Activated naive CD8-positive, alpha-beta T cell treated with anti-CD3 and anti-CD28 coated beads for 36 hours (primary cell): ENCODE measurements at places on chromosomes 3 and 15. TPM values are rescaled to one million over a fixed set of nuclear protein-coding genes. Genes with fewer than 3 reads are reported as not detected.

PYDC2 gene
- not detected for total RNA-seq

SLC38A3 gene
- total RNA-seq: not detected

DNA sequence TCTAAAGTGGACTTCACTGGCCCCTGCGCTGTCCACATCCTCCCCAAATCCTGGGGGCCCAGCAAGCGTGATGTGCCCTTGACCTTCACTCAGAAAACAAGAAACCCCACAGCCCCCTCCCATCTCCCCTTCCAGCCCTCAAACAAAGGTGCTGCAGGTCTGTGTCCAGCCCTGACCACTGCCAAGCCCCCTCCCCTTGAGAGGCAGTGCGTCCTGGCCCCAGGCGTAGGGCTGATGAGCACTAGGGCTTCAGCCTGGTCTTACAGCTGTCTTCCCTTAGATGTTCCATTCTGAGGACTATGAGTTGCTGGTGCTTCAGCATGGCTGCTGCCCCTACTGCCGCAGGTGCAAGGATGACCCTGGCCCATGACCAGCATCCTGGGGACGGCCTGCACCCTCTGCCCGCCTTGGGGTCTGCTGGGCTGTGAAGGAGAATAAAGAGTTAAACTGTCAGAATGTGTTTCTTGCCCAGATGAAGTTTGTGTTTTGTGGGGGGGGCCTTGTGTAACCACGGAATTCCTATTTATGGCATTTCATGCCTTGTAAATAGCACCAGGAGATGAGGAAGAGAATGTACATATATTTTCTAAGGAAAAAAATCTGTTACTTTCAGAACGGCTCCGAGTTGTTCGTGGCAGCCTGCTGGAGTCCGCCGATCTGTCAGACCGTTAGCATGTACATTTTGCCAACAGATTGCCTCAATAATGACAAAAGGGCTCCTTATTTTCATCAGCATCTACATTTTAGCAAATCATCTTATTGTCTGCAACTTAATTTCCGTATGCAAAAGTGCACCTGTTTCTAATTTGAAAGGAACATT, 8.3 kb upstream of the RHO start:
- H3K36me3 ChIP-seq: peaks cover 5% of the 10 kb centered on the region
- H3K27me3 ChIP-seq: no peaks in the 10 kb centered on the region
- no peak for DNase-seq
- no peak overlapping the region for H3K27ac ChIP-seq

HACD3 gene
- 43.7 TPM for total RNA-seq

GRCh38 chr3:187293516-187294430, 2.2 kb upstream of the MASP1 start:
- no peak overlapping the region for H3K4me3 ChIP-seq
- H3K27ac ChIP-seq: no peak overlapping the region
- H3K27me3 ChIP-seq: peaks cover 33% of the 10 kb centered on the region

- DNase-seq: no peak
- H3K36me3 ChIP-seq: no peaks in the 10 kb centered on the region
- H3K4me1 ChIP-seq: no peaks in the 10 kb centered on the region
- H3K27ac ChIP-seq: no peak overlapping the region
Measured at GRCh38 chr3:21500834-21501233, 250.2 kb downstream of the ZNF385D start.

DNA sequence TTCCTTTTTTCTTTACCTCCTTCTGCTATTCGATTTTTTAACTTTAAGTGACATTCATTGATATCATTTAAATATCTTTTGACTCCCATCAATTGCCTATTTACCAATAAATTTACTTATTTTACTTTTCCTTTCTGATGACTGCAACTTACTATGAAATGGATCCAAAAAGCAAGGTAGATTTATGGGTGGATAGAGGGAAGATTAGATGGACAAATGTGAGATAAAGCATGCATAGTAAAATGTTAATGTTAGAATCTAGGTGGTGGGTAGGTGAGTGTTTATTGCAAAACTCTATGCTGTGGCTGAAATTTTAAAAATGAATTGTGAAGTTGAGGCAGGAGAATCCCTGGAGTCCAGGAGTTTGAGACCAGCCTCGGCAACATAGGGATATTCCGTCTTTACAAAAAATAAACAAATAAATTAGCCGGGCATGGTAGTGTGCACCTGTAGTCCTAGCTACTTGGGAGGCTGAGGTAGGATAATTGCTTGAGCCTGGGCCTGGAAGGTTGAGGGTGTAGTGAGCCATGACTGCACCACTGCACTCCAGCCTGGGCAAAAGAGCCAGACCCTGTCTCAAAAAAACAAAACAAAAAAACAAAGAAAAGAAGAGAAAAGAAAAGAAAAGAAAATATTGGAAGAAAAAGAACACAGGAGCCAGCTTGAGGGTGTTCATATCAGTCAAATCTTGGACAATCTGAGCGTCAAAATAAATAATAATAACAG, 6.1 kb upstream of the PDCD6IP start:
- H3K27ac ChIP-seq: no peak overlapping the region
- no peak for DNase-seq
- H3K36me3 ChIP-seq: no peaks in the 10 kb centered on the region
- H3K4me1 ChIP-seq: peaks cover under 1% of the 10 kb centered on the region
- H3K27me3 ChIP-seq: peaks cover 14% of the 10 kb centered on the region

GP5 gene
- total RNA-seq: 0.80 TPM

NOP10 gene
- 303 TPM for total RNA-seq

GRCh38 chr15:19974998-19975397, 566.6 kb downstream of the GOLGA6L6 start:
- no peaks in the 10 kb centered on the region for H3K4me1 ChIP-seq
- H3K27ac ChIP-seq: no peak overlapping the region
- no peak overlapping the region for H3K4me3 ChIP-seq
- no peak for DNase-seq
- H3K27me3 ChIP-seq: no peaks in the 10 kb centered on the region

GRCh38 chr3:171184372-171184771, 157.9 kb upstream of the SLC2A2 start:
- H3K4me1 ChIP-seq: peaks cover 37% of the 10 kb centered on the region
- peaks cover 24% of the 10 kb centered on the region for H3K36me3 ChIP-seq
- no peaks in the 10 kb centered on the region for H3K27me3 ChIP-seq
- no peak overlapping the region for H3K4me3 ChIP-seq
